ENCODE measurements at places on chromosomes 16 and 17. TPM values are rescaled to one million over a fixed set of nuclear protein-coding genes. Genes with fewer than 3 reads are reported as not detected.

- peak; percentile 43 for DNase-seq
- no peaks in the 10 kb centered on the region for H3K36me3 ChIP-seq
- peaks cover 12% of the 10 kb centered on the region for H3K4me1 ChIP-seq
- H3K27ac ChIP-seq, result no peak overlapping the region
- no peak overlapping the region for H3K4me3 ChIP-seq
Observed at GRCh38 chr16:84509032-84509950, 4.8 kb upstream of the MEAK7 start.

DNA sequence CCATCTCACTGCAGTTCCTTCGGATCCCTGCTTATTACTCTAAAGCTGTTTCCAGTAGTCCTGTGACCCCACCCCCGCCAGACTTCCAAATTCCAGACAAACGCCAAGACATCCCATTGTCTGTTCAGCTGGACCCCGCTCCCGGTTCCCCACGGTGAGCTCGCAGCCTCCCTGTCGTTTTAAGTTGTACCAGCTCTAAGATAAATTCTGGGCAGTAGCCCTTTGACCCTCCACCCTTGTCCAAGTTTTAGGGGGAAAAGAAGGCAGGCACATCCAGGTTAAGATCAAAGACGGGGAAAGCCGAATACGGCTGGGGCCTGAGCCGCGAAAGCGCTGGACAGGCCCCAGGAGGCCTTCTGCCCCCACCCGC lies 589 bp downstream of the ARL6IP1 start:
- DNase-seq, result no peak
- peak overlapping the region; percentile 93 for H3K27ac ChIP-seq
- peak overlapping the region; percentile 95 for H3K4me3 ChIP-seq

DNA sequence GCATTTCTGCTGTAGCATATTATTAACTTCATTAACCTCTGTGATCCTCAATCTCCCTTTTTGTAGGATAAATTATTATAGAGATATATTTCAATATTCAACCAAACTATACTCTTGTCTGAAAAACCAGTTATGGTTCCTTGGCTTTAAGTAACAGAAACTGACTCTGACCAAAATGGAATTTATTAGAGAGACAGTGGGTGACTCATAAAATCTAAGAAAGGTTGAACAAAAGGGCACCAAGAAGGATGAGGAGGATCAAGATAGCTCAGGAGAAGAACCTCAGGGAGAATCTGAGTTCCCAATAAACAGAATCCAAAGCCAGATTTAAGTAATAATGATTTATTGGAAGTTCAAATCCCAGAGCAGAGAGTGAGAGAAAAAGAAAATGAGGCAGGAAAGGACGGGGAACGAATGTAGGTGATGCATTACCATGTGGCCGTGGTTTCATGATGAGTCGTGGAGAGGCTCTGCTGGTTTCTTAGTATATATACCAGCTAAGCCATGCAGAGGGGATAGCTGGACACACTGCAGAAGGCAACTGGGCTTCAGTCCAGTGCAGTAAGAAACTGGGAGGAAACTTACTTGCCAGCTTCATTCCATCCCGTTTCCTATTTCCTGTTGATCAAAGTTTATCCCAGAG lies 151.5 kb upstream of the GOT2 start:
- H3K36me3 ChIP-seq, result no peaks in the 10 kb centered on the region
- no peak overlapping the region for H3K4me3 ChIP-seq
- no peak for DNase-seq
- H3K4me1 ChIP-seq, result no peaks in the 10 kb centered on the region
- H3K27me3 ChIP-seq, result no peaks in the 10 kb centered on the region
- H3K27ac ChIP-seq, result no peak overlapping the region

GRCh38 chr17:17110520-17110919 lies 68.3 kb downstream of the MPRIP start:
- no peak for DNase-seq
- peak overlapping the region; percentile 72 for H3K27ac ChIP-seq
- peaks cover 69% of the 10 kb centered on the region for H3K4me1 ChIP-seq
- no peak overlapping the region for H3K4me3 ChIP-seq
- no peaks in the 10 kb centered on the region for H3K27me3 ChIP-seq
- H3K36me3 ChIP-seq, result no peaks in the 10 kb centered on the region

GRCh38 chr16:2858245-2859025 lies 465 bp upstream of the PRSS22 start:
- H3K36me3 ChIP-seq, result no peaks in the 10 kb centered on the region
- H3K4me3 ChIP-seq, result peak overlapping the region; percentile 43
- peaks cover 25% of the 10 kb centered on the region for H3K27me3 ChIP-seq
- H3K27ac ChIP-seq, result peak overlapping the region; percentile 80
- DNase-seq, result peak; percentile 93
- no peaks in the 10 kb centered on the region for H3K4me1 ChIP-seq

DNA sequence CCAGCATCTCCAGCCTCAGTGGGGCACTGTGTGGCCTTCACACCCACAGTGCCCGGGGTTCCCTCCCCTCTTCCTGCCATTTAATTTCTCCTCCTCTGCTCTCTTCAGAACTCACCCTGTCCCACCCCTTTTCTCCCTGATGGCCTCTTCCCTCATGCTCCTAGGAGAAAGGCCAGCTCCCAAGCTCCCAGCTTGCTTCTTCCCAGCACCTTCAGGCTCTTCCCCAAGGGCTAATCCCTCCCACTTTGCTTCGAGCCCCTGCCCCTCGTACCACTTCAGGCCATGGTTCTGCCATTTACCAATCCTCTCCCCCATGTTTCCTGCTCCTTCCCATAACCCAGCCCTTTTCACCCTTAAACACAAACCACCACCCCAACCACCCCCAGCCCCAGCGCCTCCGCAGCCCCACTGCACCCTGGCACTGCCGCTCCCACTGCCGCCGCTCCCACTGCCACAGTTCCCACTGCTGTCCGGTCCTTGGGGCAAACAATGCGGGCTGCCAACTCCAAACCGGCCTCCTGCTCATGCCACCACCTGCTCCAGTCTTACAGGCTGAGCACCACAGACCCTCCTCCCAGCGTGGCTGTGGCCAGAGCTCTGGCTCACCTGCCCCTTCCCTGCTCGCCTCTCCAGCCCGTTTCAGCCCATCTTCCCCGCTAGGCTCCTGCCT lies 28.6 kb downstream of the ADAM11 start:
- H3K27ac ChIP-seq, result no peak overlapping the region
- H3K4me1 ChIP-seq, result peaks cover 11% of the 10 kb centered on the region
- H3K36me3 ChIP-seq, result no peaks in the 10 kb centered on the region
- H3K4me3 ChIP-seq, result no peak overlapping the region
- DNase-seq, result peak; percentile 64
- H3K27me3 ChIP-seq, result no peaks in the 10 kb centered on the region

- no peaks in the 10 kb centered on the region for H3K36me3 ChIP-seq
- H3K4me3 ChIP-seq, result no peak overlapping the region
- no peak overlapping the region for H3K27ac ChIP-seq
- no peaks in the 10 kb centered on the region for H3K27me3 ChIP-seq
- no peaks in the 10 kb centered on the region for H3K4me1 ChIP-seq
Observed at GRCh38 chr17:57803021-57803420, 46.8 kb downstream of the MRPS23 start.

GRCh38 chr17:27352448-27353032 lies 58.6 kb downstream of the WSB1 start:
- H3K36me3 ChIP-seq, result no peaks in the 10 kb centered on the region
- no peaks in the 10 kb centered on the region for H3K27me3 ChIP-seq
- DNase-seq, result no peak
- H3K4me3 ChIP-seq, result peak overlapping the region; percentile 69
- peak overlapping the region; percentile 97 for H3K27ac ChIP-seq
- peaks cover 27% of the 10 kb centered on the region for H3K4me1 ChIP-seq

- DNase-seq, result peak; percentile 58
- no peak overlapping the region for H3K4me3 ChIP-seq
- no peaks in the 10 kb centered on the region for H3K36me3 ChIP-seq
Observed at GRCh38 chr17:83123896-83124801, 44.7 kb downstream of the METRNL start.

DNA sequence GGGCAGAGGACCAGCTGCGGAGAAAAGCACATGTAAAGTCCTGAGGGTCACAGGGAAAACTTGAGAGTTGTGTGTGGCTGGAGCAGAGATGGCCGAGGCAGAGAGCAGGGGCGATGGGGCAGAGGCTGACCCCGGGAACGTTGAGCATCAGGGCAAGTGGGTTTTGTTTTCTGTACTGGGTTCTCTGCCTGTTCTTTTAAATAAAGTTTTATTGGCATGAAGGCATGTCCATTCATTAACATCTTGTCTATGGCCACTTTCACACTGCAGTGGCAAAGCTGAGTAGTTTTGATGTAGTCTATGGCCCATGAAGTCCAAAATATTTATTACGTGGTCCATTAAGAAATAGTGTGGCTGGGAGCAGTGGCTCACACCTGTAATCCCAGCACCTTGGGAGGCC lies 64.4 kb downstream of the ABCC1 start:
- no peak for DNase-seq
- H3K4me3 ChIP-seq, result no peak overlapping the region
- no peak overlapping the region for H3K27ac ChIP-seq
- no peaks in the 10 kb centered on the region for H3K27me3 ChIP-seq
- peaks cover 8% of the 10 kb centered on the region for H3K4me1 ChIP-seq
- peaks cover 46% of the 10 kb centered on the region for H3K36me3 ChIP-seq

- no peak overlapping the region for H3K4me3 ChIP-seq
- no peak overlapping the region for H3K27ac ChIP-seq
- H3K36me3 ChIP-seq, result no peaks in the 10 kb centered on the region
Observed at GRCh38 chr17:35167046-35167445, 19.4 kb downstream of the UNC45B start.

GRCh38 chr17:65485388-65486299 lies 75.8 kb downstream of the AXIN2 start:
- H3K27me3 ChIP-seq, result no peaks in the 10 kb centered on the region
- no peaks in the 10 kb centered on the region for H3K36me3 ChIP-seq
- no peaks in the 10 kb centered on the region for H3K4me1 ChIP-seq

DNA sequence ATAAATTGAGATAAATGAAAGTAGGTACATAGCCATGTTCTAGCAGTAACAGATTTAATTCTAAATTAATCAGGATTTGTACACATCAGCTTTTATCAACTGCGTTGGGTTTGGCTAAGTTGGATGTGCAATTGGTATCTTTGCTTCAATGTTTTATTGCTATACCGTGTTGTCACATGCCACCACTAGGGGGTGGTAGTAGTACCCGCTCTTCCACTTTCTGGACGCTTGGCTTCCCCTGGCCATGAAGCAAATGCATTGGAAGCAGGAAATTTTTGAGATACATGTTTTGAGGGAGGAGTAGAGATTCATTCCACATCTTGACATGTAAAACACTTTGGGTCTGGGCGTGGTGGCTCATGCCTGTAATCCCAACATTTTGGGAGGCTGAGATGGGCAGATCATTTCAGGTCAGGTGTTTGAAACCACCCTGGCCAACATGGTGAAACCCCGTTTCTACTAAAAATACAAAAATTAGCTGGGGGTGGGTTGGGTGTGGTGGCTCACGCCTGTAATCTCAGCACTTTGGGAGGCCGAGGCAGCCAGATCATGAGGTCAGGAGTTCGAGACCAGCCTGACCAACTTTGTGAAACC lies 58.6 kb downstream of the EMP2 start:
- no peak for DNase-seq
- no peak overlapping the region for H3K4me3 ChIP-seq
- H3K27ac ChIP-seq, result no peak overlapping the region
- H3K36me3 ChIP-seq, result peaks cover 18% of the 10 kb centered on the region
- no peaks in the 10 kb centered on the region for H3K27me3 ChIP-seq

DNA sequence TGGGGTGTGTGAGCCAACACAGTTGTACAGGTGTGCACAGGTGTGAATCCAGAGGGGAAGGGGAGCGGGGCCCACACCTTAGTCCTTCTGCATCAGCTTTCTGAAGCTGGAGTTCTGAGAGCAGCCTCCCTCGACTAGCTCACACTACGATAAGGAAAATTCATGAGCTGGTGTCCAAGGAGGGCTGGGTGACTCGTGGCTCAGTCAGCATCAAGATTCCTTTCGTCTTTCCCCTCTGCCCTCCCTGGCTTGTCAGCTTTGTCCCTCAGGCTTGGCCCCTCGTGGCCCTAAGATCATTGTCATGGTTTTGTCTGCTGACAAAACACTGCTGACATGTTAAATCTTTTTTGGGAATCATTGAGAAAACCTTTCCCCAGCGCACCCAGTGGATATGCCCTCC lies 47.5 kb downstream of the OR1D5 start:
- no peaks in the 10 kb centered on the region for H3K27me3 ChIP-seq
- DNase-seq, result no peak

DNA sequence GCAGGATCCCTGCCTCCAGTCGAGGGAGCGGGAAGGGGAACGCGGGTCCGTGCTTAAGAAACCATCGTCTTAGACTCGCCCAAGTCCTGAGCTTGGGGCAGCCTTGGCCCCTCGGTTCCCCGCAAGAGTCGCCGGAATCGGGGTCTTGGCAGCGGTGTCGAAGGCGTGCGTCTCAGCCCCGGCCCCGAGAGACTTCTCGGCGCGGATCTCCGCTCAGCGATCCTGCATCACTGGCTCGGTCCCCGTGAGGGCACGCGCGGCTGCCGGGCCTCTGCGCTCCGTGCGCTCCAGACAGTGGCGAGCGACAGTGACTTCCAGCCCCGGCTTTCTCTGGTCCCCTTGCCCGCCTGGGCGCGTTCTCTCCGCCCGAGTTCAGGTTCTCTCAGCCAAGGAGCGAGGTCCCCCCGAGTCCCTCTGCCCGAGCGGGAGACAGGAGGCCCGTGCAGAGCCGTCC lies 380 bp downstream of the HS3ST3A1 start:
- H3K4me3 ChIP-seq, result peak overlapping the region; percentile 45
- H3K27me3 ChIP-seq, result peaks cover 58% of the 10 kb centered on the region
- peaks cover 19% of the 10 kb centered on the region for H3K4me1 ChIP-seq

DNA sequence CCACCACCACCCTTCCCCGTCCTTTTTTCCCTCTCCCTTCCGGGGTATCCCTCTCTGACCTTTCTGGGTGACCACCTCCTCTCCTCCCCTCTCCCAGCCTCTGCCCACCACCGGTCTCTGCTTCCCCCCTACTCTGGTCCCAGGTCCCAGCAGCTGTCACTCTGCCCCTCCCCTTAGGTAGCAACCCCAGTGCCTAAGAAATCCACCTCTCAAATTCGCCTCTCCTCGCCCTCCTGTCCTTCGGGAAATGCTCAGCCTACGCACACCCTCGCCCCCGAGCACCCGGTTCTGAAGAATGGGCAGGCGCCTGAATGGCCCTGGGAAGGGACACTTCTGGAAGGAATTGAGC lies 775 bp upstream of the SP6 start:
- H3K4me3 ChIP-seq, result no peak overlapping the region
- no peak for DNase-seq
- no peaks in the 10 kb centered on the region for H3K36me3 ChIP-seq
- peaks cover 19% of the 10 kb centered on the region for H3K4me1 ChIP-seq

ZNF19 gene
- 11.4 TPM for total RNA-seq

CCL16 gene
- total RNA-seq, result 0.58 TPM

KRTAP16-1 gene
- not detected for total RNA-seq

SDR42E1 gene
- total RNA-seq, result 6.5 TPM

ZNF688 gene
- 13.1 TPM for total RNA-seq

JUP gene
- total RNA-seq, result 109 TPM

SSTR5 gene
- not detected for total RNA-seq

IRX3 gene
- 89.2 TPM for total RNA-seq

CDRT15L2 gene
- total RNA-seq, result not detected

Data from upper lobe of right lung (tissue), 1 donor.